ENCODE measurements at places on chromosomes 11 and 22.

DNA sequence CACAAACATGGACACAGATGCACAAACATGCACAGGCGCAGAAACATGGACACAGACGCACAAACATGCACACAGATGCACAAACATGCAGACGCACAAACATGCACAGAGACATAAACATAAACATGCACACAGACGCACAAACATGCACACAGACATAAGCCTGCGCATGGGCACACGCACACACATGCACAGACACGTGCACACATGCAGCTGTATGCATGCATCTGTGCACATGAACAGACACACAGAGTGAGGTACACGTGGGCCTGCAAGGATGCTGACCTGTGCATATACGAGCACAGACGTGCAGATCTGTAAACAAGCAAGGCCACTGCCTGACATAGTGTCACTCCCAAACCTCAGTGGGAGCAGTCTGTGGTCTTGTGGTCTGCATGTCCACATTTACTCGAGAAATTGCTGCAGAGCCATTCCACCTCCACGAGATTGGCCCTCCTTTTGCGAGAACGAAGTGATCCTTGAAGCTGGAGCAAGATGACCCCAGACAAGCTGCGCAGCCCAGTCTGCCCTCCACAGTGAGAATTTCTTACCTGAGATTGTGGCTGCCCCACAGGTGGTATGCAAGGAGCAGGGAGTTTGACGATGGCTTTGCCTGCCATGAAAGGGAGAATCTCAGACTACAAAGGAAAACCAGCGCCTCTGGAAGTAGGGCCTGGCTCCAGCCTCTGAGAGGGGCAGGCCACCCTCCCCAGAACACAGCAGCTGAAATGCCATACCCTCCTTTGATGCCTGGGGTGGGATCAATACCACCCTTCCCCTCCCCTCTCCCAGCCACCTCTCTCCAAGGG, 299.9 kb downstream of the BRD1 start:
- DNase-seq: peak; percentile 35

DNA sequence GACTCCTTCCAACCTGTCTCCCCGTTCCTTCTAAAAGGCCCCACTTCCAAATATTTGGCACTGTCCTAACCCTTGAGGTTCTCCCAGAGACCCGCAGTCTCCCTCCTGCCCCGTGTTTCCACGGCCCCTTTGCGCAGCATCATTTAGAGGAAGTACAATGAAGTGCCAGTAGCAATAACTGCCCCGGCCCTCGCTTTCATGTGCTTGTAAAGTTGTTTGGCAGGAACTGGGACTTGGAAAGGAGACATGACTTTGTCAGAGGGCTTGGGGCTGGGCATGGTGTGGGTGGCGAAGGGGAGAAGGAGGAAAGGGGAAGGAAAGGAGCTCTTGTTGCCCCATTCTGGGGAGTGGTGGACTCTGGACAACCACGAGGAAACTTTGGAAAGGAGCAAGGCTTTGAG, 2.6 kb downstream of the CD44 start:
- DNase-seq: no peak

GRCh38 chr11:94964934-94965333, 8.4 kb downstream of the CWC15 start:
- DNase-seq: no peak

DNA sequence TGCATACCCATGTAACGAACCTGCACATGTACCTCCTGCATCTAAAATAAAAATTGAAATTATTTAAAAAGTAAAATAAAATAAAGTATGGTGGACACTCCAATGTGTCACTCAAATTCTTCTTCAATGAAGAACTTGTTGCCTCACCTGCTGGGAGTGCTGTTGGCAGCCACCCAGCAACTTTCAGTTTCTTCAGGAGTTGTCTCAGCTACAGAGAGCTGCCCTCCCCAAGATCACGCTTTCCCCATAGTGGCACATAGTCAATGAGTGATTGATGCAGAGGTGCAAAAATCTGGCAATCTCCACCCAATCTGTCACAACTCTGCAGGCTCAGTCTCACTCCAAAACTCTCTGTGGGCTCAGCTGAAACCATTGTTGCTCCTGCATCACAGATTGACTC, 92.3 kb upstream of the C11orf87 start:
- no peak for DNase-seq

DNA sequence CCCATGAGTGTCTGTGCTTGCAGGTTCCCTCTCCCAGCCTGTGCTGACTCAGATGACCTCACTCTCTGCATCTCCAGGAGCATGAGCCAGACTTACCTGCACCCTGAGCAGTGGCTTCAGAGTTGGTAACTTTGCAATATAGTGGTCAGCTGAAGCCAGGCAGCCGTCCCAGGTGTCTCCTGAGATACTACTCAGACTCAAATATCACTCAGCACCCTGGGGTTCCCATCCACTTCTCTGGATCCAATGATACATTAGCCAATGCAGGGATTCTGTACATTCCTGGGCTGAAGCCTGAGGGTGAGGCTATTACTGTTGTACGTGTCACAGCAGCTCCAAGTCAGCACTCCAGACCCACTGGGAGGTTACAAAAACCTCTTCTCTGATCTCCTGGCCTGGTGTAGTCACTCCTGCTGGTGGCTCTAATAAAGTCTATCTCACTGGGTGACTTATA, 87.8 kb upstream of the TOP3B start:
- DNase-seq: no peak

DNA sequence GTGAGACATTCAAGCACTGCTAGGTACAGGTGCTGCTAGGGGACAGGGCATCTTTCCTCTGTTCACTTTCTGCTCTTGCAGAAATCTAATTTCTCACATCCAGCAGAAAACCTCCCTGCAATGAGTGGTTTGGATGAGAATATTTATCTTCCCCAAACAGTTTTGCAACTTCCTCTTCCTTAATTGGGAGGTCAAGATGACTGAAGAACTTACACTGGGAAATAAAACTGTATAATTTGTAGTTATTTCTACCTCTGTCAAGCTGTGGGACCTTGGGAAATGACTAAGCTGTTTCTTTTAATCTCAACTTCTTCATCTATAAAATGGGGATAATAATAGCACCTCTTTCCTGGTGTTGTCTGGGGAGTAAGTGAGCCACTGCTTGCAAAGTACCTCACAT, 69.8 kb downstream of the PRR5L start:
- no peak for DNase-seq

DNA sequence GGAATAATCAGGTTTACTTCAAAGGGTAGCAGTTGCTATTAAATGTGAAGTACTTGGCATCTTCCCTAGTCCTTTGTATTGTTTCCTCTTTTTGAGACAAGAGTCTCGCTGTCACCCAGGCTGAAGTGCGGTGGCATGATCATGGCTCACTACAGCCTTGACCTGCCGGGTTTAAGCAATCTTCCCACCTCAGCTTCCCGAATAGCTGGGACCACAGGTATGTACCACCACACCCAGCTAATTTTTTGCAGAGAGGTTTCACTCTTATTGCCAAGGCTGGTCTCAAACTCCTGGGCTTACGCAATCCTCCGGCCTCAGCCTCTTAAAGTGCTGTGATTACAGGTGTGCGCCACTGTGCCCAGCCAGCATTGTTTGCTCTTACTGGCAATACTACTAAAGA, 36.2 kb upstream of the RAPSN start:
- no peak for DNase-seq

DNA sequence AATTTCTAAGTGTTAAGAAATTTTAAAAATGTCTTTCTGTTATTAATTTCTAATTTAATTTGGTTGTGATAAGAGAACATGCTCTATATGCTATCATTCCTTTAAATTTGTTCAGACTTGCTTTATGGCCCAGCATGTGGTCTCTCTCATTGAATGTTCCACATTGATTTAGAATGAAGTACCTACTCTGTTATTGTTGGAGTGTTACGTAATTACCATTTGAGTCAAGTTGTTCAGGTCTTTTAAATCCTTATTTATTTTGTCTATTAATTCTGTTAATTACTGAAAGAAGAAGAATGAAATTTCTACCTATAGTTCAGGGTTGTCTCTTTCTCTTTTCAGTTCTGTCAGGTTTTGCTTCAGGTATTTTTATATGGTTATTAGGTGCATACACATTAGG, 57.0 kb downstream of the PRMT3 start:
- DNase-seq: no peak

DNA sequence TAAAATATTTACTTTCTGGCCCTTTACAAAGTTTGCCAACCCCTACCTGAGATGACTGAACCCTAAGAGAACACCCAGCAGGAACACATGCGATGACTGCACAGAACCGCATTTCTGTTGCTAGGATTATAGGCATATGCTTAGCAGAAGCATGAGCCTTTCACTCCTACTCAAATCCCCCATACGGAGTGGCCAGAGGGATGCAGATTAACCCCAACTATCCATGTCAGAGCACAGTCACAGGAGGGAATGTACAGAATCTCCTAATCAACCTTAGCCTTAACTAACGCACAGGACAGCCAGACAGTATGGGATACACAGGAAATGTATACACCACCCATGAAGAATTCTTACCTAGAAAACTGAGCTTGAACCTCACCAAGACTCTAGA, 6.2 kb downstream of the HPS4 start:
- DNase-seq: no peak

DNA sequence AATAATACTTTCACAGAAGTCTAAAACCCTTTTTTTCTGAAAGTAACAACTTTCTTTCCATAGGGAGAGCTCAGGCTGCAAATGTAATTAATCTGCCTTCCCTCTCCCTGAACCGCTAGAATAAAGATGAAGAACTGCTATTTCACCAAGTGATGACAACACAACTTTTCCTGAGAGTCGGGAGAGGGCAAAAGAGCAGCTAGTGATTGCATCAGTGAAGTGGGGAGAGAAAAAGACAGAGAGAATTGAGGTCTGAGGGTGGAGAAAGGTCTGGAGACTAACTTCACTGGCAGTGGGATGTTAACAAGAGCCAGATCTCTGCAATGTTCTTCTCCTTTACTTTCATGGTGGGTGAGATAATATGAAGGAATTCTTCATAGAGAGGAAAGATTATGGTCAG, 10.9 kb upstream of the MPEG1 start:
- no peak for DNase-seq

DNA sequence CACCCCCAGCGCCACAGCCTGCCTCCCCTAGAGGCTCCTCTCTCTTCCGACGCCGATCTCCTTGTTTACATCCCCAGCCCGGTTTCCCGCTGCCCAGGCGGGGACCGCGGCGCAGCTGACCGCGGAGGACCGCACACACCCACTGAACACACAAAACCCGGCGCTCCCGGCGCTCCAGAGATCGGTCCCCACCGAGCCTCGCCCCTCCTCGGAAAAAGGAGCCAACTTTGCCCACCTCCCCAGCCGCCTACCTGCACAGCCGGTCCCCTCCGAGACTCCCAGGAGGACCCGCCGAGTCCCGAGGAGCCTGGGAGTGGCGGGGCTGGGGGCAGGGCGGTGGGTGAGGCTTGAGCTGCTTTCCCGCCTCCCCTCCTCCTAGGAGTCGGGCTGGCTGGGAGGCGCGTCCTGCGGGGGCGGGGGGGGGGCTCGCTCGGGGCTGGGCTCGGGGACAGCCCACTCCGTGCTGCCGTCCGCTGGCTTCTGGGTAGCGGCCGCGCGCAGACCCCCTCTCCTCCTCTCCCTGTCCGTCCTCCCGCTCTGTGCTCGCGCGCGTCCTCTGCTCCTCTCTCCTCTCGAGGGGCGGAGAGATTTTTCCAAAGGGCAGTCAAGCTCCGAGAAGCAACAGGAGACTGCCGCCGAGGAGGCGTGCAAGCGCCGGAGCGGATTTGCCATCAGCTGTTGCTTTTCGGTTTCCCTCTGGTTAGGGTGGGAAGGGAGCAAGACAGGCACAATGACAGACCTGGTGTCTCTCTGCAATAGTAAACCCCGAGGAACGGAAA, at the start of gene FXYD6:
FXYD6 (minus strand) TSS at position 318 of the 779 bp plus-strand sequence. CDS start 33,882 bp downstream, outside the sequence.
- DNase-seq: no peak

DNA sequence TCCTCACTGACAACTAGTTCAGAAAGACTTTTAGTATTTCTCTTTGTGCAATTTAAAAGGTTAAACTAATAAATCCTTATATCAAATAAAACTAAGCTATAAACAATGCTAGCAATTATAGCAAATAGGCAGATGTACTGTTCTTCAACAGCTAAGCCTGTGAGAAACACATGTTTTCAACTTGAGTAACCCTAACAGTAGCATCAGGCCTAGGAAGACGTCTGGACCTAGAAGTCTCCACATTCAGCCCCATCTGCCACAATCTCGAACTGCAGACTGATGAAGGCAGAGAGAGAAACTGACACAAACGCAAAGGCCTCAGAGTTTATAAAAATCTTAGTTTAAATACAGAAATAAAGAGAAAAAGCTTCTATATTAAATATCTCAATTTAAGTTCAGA, 2.5 kb downstream of the ST13 start:
- peak; percentile 38 for DNase-seq

DNA sequence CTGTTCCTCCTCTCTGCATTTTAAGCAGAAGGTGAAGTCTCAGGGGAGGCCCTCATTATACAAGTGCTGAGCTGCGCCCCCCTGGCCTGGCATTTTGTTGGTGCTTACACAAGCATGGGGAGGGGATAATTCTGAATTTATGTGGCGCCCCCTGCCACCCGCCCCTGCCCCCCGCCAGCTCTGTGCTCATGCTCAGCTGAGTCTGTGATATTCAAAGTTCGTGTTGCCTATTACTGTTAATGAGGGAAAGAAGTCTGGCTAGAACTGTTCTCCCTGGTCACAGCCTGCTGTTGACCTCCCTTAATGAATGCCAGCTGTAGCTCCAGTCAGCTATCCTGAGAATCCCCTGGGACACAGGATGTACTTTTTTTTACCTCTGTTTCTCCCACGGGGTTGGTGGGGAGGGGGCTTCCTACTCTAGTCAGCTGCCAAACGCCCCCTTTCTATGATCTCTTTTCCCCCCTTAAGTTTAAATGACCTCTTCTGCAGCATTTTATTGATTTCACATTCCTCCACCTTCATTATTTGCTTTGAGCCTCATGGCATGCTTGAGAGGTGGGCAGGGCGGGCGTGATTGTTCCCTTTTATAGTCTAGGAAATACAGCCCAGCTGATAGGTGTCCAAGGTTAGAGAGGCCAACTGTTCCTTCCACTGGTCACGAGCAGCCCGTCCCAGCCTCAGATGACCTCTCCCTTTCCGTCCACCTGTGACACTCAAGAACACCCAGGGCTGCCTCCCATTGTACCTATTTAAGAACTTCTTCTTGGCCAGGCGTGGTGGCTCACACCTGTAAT, 12.2 kb downstream of the USP2 start:
- no peak for DNase-seq

GRCh38 chr22:41499624-41500280, 30.8 kb downstream of the ACO2 start:
- DNase-seq: no peak

DNA sequence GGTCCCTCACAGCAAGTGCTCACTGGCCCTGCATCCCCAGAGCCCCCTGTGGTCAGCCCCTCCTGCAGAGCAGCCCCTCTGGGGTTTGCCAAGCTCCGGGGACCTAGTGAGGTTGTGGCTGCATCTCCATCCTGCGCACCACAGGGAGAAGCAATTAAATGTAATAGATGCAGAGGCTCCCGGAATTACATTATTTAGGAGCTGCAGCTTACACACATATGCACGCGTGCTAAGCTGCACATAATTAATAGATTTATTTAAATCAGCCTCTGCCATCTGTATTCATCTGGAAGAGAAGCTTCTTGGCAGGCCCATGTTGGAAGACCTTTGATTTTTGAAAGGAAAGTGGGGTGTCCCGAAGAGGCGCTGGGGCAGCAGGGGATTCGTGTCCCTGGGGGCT, 1271.5 kb downstream of the BRD1 start:
- no peak for DNase-seq
